ENCODE measurements at places on chromosomes 6 and 20.

DNA sequence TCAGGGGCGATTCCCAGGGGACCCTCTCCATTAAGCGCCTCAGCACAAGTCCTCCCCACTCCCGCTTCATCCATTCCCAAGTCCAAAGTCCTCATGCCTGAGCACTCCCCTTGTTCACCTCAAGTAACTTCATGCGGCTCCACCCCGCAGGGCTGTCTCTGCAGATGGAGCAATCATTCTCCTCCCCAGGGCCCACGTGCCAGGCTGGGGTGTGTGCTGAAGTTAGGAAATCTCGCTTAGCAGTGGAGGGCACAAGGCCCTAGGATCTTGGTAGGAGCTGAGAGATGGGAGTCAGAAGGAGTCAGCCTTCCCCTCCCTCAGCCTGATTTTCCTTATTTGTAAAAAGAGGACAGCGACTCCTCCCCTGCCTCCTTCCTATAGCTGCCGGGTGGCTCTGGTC lies 3.5 kb downstream of the TGM3 start:
- DNase-seq = no peak

DNA sequence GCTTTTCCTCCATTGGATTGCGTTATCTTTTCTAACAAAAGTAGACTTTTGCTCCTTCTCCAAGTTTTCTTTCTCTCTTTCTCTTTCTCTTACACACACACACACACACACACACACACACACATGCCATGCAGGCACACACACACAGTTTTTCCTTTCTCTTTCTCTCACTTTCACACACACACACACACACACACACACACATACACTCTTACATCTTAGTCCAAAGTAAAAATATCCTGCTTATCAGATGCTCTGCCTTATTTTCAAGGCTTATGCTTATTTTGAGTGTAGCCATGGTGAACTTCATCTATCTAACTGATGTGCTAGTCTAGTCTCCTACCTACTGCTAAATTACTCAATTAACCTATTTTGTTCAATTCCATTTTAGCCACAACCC lies 34.4 kb upstream of the RAB23 start:
- DNase-seq = no peak

GRCh38 chr6:147204843-147205311 lies 660 bp downstream of the STXBP5 start:
- DNase-seq = no peak

DNA sequence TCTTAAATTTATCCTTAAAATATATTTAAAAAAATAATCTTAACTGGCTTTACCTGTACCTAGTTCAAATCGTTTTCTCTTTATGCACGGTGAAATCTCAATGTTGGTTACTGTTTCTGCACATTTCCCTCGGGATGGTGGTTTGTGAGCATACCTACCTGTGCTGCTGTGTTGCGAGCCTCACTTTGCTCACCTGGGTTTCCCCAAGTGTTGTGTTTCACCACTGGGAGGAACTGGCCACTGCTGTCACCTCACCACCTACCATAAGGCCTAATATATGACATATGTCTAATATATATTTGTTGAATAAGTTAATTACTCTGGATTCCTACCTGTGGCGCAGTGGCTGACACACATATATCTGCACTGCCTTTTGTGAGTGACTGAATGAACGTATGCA lies 493.5 kb upstream of the FLRT3 start:
- no peak for DNase-seq

DNA sequence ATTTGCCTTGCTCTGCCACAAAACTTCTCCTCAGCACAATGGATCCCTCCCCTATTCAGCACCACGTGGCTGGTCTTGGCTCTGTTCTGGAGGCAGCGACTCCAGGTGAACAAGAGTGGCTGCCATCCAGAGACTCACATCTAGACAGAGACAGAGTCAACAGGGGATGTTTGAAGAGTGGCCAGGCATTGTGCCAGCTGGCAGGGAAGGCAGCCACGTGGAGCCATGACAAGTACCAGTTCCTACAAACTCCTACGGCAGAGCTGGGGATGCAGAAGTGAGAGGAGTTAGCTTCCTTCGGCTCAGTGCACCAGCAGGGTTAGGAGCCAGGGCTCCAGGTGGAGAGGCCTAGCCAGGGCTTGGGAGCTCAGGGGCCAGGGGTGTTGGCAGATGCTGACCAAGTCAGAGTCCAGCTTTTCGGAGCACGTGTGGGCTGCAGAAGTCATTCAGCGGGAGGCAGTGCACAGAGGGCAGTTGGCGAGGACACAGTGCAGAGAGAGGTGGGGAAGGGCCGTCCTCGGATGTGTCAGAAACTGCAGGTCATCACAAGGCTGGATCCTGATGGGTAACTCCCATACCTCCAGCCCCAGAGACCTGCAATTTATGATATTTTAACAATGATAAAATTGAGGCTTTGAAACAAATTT lies 171.7 kb upstream of the PDE10A start:
- no peak for DNase-seq

- DNase-seq = no peak
These were observed 271.2 kb downstream of the PRL start for GRCh38 chr6:22025468-22026163.

DNA sequence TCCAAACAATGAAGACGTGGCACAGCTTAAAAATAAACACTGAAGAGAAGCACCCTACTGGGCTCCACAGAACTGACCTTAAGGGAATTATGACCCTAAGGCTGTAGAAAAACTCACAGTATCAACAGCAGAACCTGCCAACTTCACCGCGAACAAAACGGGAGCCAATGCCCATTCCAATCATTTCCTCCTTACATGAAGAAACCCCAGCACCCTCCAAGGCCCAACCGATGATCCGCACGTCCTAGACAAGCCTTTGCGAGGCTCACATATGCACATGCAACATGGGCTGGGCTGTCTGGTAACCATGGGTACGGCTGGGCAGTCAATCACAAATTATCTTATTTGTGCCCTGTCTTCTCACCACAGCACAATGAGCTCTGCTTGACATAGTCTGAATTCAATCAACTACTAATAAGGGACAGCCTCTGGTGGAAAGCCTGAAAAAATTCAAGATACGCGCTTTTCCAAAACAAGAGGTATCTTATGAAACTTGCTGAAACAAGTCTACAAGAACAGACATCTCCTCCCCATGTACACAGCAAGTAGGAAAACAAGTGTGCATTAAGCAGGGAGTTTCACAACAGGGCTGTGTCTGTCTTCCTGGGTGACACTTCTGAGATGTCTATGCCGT lies 1.7 kb downstream of the DIDO1 start:
- DNase-seq = no peak

- DNase-seq = no peak
These were observed 276.7 kb downstream of the SOX4 start for GRCh38 chr6:21870076-21870730.

DNA sequence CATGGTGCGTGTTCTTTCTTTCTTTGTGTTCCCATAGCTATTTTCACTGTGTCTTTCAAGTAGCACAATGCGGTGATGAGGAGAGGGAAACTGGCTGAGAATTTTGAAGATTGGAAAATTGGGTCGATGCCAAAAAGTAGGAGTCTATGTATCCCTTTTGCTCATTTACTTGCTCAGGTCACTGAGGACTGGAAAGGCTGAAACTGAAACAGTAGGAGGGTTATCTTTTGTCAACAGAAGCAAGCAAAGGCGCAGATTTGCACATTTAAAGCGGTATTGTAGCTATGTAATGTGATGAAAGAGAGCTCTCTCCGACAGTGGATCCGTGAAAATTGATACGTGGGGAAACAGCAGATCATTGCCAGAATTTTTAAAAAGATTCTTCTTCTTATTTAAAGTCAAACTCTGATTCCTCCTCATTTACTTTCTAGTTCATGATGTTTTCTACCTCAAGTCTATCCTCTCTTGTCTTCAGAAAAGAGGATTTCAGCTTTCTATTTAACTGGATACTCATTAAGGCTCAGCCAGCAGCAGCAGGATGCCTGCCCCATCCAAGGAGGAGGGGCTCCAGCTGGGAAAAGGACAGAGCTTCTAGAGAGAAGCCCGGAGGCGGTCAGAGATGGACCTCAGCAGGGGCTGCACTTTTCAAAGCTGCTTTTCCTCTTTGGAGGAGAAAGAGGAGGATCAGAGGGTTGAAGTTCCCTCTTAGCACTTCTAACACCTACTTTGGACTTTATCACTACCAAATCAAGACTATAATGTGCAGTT lies 15.9 kb upstream of the FYN start:
- DNase-seq = no peak

GRCh38 chr20:22293886-22294285 lies 290.5 kb downstream of the FOXA2 start:
- no peak for DNase-seq

DNA sequence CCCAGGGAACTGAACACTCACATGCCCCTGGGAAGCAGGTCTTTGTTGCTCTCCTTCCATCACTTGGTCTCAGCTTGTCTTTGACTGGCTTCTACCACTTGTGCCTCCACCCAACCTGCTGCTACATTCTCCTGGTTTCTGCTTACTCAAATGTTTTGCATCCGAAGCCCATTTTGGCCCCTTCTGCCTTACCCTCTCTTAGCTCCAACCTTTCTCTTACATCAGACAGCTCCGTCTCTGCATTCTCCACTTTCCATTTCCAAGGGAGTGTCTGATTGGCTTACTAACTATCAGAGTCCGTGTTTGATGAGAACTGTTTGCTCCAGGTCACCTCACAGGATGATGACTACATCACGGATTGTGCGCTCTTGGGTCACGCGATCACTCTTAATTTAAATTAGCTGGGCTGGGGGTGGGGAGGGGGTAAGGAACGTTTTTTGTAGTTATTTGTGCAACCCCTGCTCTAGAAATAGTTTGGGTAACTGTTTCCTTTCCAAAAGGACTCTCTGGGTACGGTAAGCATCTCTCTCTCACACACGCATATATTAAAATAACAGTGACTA lies 844 bp upstream of the ABRACL start:
- DNase-seq = no peak

- DNase-seq = no peak
These were observed 212.0 kb upstream of the SSTR4 start for GRCh38 chr20:22823119-22823518.

- DNase-seq = no peak
These were observed 209.1 kb upstream of the JARID2 start for GRCh38 chr6:15036690-15037245.

- no peak for DNase-seq
These were observed 35.9 kb downstream of the PCSK2 start for GRCh38 chr20:17262786-17263185.

DNA sequence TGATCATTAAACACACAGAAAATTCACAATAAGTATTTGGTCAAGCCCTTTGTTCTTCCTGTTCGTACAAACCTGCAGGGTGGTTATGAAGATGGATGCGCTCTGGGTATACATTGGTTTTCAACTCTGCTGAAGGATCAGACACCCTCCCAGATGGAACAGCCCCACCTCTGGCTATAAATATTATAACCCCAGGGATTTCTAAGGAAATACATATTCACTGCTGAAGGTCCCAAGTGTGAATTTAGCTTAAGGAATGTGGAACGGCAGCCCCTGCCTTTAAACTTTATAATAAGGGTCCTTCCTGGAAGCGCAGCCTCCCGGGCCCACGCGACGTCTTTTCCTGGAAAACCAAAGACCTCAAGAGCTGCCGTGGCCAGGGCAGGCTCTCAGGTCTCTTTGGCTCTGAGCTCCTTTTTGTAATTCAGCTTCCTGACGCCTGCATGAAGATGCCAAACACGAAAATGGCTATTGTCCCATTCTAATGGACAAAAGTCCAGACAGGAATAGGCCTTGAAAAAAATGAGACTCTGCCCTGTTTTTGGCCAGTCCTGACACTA lies 172.4 kb upstream of the SSTR4 start:
- DNase-seq = no peak

- DNase-seq = no peak
These were observed 127.2 kb upstream of the TCF21 start for GRCh38 chr6:133761706-133762105.

GRCh38 chr20:49112596-49113274 lies 66.6 kb downstream of the CSE1L start:
- DNase-seq = no peak

DNA sequence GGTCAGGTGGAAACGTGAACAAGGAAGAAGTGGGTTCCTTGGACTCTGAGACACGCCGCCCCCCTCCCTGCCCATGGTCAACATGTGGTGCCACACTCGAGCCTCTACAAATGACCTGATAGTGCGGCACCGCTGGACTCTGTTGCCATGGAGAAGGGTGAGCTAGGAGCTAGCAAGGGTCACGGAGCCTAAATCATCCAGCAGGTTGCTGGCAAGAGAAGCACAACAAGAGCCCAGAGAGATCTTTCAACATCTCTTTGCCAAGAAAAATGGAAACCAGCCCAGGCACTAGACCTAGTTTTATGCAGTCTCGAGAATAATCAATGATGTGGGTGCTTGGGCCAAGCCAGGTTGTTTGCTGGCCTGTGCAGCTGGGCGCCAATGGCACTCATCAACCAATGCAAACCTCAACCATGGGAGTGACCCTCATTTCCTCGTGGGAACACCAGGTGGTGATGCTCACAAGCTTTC lies 69.5 kb downstream of the NOL4L start:
- DNase-seq = no peak

- DNase-seq = no peak
These were observed 357.9 kb downstream of the FARS2 start for GRCh38 chr6:5619249-5619648.

- DNase-seq = no peak
These were observed 195.5 kb downstream of the EPM2A start for GRCh38 chr6:145539831-145540230.

- no peak for DNase-seq
These were observed 23.4 kb upstream of the SLCO4A1 start for GRCh38 chr20:62618611-62619529.

GRCh38 chr6:29451471-29452193 lies 5.2 kb downstream of the OR11A1 start:
- no peak for DNase-seq

- peak; percentile 11 for DNase-seq
These were observed 29.2 kb upstream of the ALDH8A1 start for GRCh38 chr6:134979142-134979541.

- no peak for DNase-seq
These were observed 301.8 kb upstream of the AGPAT4 start for GRCh38 chr6:161575523-161576254.

- no peak for DNase-seq
These were observed 24.4 kb upstream of the ARID1B start for GRCh38 chr6:156752666-156753301.

GRCh38 chr6:124770784-124771183 lies 191.5 kb upstream of the RNF217 start:
- no peak for DNase-seq

GRCh38 chr6:10431423-10432164 lies 16.7 kb upstream of the TFAP2A start:
- DNase-seq = no peak

GRCh38 chr6:20354366-20354765 lies 47.3 kb upstream of the E2F3 start:
- DNase-seq = no peak

DNA sequence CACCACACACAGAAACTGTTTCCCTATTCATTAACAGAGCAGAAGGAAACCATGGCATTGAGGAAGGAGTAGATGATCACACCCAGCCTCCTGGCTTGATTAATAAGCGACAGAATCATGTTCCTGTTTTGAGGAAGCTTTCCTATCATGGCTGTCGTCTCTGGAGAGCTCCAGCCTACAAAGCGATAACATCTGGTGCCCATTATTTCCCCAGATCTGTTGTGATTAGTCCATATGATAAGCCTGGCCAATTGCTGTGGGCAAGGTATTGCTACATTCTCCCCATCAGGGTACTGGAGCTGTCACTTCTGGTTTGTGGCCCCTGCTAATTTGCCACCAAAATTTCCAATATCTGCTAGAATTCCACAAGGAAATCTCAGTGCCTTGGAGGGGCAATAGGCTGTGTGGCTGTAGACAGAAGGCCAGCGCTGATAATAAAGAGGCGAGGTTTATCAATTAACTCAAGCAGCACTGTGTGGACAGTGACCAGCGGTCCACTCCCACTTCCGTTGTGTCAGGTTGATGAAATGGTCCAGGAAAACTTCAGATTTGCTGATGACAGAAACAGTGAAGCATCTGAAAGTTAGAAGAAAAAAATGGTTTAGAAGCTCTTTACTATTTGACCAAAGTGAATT lies 66.4 kb downstream of the OLIG3 start:
- no peak for DNase-seq

All from activated CD4-positive, CD25-positive, alpha-beta regulatory T cell (primary cell).